Keratinocyte (primary cell): ENCODE measurements at places on chromosomes 3 and 15.

DNA sequence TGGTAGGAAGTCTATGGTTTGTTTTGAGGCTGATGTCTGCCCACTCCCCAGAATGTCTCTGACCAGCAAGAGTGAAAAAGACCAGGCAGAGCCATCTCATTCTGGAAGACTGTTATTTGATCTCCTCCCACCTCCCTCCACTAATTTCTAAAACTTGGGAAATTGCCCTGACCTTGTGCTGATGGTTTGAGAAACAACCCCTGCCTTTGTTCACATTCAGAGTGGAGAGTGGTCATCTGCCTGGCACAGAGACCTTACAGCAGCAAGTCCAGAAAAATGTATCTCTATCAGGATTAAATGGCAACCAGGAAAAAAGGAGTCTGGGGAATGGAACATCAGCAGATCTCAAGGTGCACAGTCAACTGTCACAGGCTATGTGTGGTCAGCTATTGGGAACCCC lies 25.7 kb downstream of the SPATA12 start:
- no peak for DNase-seq

DNA sequence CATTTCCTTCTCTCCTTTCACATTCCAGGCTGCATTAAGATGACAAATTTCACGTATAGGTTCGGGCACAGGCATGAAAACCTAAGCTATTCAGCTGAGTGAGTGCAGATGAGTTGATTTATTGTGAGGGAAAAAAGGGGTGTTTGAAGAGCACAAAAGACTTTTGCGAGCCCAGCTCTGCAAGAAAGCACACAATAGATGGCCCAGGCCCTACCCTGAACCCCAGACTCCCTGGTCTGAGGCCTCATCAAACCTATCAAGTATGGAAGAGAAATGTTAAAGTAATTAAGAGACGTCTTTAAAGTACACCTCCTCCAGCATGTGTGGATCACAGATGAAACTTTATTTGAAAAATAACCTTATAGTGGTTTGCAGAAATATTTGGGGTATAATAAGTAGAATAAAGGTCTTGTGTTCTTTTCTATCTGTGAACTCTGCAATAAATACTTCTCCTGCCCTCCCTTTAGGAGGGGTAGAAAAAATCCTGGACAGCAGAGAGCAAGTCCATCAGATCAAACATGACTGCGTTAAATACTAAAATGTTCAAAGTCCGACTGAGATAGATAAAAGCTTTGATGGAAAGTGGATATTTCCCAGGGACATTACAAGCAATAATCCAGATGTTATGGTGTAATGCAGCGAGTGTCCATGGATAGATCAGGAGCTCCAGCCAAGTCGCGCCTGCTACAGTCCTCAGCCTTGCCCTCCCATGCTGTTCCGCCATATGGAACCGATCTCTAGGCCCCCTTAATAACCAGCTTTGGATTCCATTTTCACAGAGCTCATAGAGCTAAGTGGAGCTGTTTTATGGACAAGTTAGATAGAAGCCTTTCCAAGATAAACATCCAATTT lies 121.5 kb downstream of the MCTP2 start:
- no peak for DNase-seq

DNA sequence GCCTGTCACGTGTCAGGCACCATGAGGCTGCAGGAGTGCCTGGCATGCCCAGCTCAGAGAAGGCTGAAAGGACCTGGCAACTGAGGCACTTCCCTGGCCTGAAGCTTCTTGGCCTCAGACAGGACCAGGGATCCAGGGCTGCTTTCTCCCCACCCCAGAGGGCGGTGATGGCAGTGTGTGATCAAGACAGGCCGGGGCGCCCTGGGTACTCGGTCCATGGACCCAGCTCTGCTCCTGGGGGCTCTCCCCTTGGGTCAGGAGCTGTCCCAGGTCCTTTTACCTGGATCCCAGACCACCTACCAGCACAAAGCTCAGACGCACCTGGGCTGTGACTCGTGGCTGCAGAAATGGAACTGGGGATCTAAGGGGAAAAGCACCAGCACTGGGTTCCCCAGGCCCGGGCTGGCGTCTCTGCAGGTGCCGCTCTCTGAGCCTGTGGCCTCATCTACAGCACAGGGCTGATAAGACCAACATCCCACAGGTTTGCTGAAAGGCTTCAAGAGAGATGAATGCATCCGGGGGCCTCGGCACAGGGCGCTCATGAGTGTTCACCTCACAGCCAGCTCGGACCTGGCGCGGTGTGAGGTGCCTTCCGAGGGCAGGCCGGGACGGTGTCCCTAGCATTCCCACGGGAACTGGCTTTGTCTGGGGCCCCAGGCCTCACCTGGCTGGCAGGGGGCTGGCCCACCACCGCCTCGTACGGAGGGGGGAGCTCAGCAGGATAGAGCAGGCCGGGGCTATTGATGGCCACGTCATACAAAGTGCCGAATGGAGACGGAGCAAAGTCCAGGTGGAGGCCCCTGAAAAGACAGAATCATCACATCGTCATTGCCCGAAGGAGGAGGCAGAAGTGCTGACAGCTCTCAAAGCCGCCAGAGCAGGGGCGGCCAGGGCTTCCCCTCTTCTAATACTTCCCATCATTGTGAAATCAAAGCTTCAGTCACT lies 133.6 kb downstream of the NSMCE3 start:
- no peak for DNase-seq

DNA sequence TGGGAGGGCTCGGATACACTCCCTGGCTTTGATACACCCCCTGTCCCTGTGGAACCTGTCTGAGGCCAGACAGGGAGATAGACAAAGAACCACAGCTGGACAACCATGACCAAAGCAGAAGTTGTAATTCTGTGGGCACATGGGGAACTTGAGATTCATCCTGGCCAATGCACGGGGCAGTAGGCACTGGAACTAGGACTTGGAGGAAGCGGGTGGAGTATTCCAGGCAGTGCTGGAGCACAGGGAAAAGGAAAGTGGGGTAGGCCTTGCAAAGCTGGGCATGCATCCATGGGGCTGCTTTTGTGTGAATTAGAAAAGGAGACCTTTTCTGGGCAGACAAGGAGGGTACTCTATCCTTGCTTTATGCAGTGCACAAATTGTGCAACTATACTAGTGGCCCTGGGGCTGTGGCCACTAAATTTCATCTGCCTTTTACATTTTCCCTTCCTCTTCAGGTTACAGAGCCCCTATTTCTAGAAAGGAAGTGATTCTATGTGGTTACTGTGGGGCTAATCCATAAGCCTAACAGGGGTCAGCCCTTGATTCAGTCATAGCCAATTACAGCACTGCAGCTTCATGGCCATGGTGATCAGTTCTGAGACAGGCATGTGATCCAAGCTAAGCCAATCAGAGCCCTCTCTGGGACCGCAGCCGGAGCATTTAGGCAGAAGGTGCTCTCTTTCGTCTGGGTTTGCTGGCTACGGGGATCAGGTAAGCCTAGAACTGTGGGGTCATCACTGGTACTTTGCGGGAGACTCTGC lies 21.0 kb downstream of the CRABP1 start:
- no peak for DNase-seq

DNA sequence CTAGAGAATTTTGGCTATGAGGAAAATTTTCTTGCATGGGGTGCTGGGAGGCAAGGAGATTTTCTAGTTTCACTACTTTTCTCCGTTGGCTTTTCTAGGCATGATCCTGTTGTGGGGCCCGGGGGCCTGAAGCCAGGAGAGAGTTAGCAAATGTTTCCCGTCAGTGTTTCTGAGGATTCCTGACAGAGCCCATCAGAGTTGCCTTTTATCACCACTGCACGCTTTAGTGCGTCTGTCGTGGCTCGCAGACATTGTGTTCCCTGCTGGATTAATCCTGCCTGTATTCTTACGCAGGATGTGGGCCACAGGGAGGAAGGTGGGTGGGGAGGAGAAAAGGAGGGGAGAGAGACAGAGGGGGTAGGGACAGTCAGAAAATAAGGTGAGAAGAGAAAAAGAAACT lies 18.1 kb upstream of the BOC start:
- DNase-seq = no peak

DNA sequence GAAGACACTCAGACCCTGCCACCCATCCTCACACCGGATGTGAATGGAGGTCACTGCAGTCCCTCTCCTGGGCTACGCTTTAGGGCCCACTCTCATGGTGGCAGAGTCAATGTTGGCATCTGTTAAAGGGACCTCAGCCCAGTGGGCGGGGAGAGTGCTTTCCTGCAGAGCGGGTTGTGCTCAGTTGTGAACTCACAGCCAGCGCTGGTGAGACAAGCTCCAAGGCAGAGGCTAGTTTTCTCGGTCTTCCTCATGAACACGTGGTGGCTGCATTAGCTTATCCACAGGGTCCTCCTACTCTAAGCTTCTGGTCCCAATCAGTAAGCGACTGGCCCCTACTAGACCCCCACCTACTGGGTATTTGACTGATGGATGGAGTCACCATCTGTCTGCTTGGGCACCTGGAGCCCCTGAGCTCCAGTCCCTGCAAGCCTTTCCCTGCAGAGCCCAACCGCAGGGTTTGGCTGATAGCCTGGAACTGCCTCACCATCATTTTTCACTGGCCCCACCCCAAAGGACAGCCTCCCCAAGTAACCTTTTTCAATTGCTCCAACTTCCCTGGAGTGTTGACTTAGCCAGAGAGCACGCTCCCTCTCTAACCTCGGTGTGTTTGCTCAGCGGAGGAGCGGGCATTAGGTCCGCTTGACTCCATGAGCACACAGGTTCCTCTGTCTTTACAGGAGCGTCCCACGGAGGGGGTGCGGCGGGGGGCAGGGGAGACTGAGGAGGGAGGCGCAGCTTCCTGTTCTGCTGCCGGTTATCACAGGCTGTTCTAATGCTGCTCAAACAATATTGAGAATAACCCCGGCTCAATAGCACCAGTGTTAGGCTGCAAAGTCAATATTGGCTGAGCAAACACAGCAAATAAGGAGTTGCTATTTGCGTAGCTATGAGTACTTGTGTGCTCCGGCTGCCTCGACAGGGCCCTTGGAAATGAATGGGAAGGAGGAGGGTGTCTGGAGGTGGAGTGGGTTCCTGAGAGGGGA lies 141.7 kb downstream of the RPLP1 start:
- DNase-seq = no peak

GRCh38 chr15:60751985-60752952 lies 273.3 kb upstream of the ICE2 start:
- no peak for DNase-seq

GRCh38 chr3:42906070-42906847 lies at the start of gene ZNF662:
Gene ZNF662, plus strand, starts transcription at chr3:42906142. Its CDS starts 1,973 bp downstream, at chr3:42908115.
- no peak for DNase-seq

DNA sequence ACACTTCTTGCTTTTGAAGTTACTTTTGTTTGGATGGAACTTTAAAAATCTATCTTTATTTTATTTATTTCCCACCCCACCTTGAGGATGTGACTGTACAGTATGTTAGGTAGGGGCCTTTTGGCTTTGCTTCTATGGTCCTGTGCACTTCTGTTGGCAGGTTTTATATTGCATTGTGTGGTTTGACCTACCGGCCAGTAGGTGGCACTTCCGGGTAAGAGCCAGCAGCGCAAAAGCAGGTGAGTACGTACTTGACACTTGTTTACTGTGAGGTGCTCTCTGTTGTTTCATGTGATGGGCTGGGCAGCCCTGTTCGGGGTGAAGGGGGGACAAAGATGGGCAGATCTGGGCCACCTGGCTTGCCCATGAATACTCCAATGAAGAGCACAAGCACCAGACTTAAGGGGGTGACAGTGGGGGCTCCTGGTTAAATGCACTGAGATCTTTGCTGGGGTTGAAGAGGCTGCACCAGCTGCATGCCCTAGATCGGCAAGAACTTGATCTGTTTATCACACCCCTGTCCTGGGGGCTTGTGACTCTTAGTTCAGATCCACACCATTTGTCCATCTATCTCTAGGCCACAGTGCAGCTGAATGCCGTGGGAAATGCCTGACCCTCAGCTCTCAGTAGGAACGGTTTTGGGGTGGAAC lies 131.6 kb downstream of the NLGN1 start:
- no peak for DNase-seq
